Stimulated activated CD4-positive, alpha-beta T cell treated with anti-CD3 and anti-CD28 coated beads, Interleukin-1b, Interleukin-23, amount 100 ng/mL, for 1 hour (primary cell): ENCODE measurements at places on chromosomes 2 and 18.

DNA sequence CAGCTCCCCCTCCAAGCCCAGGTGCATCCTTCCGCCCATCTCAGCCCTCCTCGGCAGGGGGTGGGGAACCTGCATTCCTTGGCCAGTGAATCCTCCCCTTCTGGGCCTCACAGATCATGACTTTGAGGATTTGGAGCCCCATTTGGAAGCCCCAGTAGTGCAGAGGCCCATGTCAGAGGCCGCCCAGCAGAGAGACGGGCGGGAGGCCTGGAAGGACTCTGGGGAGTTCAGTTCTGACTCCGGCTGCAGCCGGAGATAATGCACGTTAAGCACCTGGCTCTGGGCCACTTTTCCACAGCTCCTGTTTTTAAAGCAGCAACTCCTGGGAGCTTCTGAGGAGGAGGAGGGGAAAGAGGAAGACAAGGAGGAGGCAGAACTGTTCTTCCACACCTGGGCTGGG lies 14.9 kb downstream of the ATOH8 start:
- DNase-seq = no peak

- no peak for DNase-seq
Measured at GRCh38 chr2:11248-11941, 34.9 kb downstream of the FAM110C start.

GRCh38 chr2:120518819-120519218 lies 172.9 kb downstream of the INHBB start:
- DNase-seq = no peak

- DNase-seq = no peak
Measured at GRCh38 chr2:121362774-121363173, 77.8 kb upstream of the TFCP2L1 start.

DNA sequence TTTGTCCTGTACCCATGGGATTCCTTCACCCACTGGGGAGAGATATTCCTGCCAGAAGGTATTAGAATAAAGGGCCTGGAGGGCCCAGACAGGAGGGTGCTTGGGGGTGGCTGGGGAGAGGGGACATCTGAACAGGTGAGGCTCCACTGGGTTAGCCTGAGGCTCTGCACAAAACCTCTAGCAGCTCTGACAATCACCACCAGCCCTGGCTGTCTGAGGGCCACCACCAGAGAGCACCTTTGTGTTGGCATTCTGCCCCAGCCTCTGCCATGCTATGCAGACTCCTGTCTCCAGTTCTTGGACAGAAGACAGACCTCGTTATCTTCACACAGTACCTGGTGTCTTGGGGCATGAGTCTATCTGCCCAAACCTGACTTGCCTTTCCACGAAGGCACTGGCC lies 25.3 kb downstream of the SLC16A14 start:
- no peak for DNase-seq

DNA sequence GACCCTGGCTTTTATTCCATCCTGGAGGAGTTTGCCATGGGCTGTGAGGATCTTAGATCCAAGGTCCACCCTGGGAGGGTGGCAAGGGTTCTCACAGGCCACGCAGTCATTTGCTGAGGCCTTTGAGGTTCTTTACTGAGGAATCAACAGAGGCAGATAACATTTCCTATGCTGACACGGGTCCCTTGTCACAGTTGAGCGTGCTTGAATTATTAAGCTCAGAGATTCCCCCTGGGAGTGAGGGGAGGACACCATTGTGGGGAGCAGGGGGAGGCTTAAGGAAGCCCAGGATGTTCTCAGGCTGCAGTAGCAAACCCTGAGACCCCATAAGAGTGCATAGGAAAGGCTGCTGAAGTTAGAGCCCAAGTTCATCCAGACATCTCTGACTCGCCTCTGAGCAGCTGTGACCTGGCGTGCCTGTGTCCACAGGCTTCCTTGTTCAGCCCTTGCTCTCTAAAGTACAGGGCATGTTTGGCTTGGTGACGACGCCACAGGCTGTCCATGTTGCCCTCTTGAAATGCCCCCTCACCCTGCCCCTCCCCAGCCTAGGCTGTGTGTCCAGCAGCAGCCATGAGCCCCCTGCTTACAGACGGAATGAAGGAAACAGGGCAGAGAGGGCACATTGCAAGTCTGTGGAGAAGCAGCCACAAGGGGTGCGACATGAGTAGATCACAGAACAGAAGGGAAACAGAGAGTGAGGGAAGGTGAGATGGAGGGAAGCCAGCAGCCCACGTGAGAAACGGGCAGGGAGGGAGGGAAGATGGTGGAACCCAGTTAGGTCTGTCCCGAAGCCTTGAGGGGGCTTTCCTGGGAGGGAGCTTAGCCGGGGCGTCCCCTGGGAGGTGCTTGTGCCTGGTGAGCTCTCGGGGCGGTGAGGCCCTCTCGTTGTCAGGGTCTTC lies 34.0 kb downstream of the NAPG start:
- no peak for DNase-seq
